Activated CD8-positive, alpha-beta memory T cell treated with anti-CD3 and anti-CD28 coated beads for 1 hour (primary cell): ENCODE measurements at places on chromosomes 7 and 10.

DNA sequence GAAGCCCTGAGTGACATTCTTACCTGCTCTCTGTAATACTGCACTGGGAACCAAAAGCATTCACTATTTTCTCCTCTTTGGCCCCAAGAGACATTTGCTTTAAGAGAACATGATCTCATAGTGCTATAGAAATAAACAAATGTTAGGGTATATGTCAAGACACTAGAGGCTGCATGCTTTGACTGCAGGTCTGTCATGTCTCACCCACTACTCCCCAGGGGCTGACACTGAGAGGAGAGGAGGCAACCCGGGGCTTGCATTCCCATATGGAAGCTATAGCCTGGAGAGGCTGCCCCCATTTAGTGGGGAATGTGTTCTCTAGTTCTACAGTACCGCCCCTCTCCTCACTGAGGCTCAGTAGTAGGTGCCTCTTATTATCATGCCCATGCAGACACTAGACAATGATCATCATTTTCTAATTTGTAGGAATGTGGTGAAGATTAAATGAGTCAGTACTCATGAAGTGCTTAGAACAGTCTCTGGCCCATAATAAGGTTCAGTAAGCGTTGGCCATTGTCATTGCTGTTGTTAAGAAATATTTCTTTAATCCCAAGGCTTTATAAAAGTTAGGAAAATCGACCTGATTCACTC, 4.9 kb upstream of the SLF2 start:
- no peak for DNase-seq

DNA sequence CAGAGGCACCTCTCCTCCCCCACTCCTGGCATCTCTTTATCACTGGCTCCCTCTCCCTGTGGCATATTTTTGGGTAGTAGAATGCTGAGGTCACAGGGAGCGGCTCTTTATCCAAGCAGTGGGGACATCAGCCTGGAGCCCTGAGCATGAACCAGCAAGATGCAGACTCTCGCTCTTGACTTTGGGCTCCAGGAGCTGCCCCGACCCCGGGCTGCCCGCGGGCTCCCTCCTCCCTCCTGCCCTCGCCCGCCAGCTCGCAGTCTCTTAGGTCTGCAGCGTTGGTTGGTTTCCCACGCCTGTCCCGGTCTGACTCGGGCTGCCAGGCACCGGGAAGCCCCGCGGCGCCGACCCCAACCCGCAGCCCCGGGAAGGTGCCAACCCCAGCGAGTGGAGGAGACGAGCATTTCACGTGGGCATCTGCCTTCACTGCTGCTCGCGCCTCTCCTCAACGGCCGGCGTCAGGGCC, 1.3 kb downstream of the INSYN2A start:
- DNase-seq, result no peak

- DNase-seq, result no peak
Observed at GRCh38 chr10:132681858-132682755, 103.8 kb downstream of the NKX6-2 start.

DNA sequence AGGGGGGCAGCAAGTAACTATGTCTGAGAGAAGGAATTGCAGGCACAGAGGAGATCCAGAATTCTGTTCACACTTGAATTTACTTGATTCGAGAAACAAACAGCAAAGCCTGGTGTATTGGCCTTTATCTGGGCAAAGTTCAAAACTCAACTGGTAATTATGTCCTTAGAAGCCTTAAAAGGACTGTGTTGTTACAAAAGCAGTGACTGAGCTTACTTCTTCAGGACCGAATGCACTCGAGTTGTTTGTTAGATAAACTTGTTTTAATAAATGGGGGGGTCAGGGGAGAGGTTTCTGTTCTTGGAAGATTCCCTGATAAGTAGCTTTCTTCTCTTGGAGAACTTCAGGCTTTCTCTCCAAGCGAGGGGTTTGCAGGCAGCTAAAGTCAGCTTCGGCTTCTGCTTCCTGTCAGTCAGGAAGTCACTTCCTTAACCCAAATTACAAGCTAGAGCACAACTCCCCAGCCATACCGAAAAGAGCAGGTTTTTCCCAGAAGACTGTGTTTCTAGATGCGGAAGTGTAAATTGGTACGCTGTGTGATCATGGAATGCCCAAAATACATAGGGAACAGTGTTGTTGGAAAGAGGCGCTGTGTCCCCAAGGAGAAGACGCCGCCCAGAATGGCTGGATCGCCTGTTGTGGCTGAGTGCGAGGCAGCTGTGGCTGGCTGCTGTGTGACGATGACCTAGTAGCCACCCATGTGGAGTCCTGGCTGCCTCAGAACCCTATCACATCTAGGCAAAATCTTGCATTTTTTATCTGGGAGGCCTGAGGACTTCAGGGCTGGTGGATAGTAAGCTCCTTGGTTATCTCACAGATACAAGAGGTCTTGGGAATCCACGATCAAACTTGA, 110.4 kb downstream of the TCF7L2 start:
- no peak for DNase-seq

DNA sequence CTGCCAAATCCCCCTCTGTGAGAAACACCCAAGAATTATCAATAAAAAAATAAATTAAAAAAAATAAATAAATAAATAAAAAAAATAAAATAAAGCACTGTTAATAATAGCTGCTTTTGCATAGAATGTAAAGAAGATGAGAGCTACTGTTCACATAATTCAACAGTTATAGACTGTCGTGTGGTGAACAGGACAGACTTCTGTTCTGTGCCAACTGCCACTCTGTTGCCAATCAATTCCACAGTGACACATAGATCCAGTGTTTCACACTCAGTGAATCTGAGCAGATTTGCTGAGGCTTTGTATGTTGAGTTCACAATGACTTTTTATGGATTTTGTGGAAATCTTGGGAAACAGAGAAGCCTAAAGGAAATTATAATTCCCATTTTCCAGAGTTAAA, 14.9 kb downstream of the ARHGAP19 start:
- no peak for DNase-seq

- no peak for DNase-seq
Observed at GRCh38 chr7:141906285-141906684, 9.9 kb upstream of the OR9A4 start.

GRCh38 chr7:108415821-108416536, 40.3 kb downstream of the NRCAM start:
- no peak for DNase-seq

DNA sequence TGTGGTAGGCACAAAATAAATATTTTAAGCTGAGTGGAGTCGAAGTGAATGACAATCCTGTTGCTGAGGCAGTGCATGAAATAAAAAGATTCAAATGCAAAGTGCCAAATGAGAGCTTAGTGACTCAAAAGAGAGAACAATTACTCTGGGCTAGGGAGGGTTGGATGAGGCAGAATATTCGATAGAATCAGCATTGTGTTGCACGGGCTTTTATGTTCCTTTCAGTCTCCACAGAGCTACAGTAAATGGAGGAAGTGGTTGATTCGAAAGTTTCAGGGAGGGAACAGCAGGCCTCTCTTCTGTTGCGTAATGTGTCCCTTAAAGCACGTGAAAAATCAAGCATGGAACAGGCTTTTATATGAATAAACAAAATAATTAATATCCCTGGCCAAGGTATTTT, 599.3 kb upstream of the CELF2 start:
- no peak for DNase-seq

DNA sequence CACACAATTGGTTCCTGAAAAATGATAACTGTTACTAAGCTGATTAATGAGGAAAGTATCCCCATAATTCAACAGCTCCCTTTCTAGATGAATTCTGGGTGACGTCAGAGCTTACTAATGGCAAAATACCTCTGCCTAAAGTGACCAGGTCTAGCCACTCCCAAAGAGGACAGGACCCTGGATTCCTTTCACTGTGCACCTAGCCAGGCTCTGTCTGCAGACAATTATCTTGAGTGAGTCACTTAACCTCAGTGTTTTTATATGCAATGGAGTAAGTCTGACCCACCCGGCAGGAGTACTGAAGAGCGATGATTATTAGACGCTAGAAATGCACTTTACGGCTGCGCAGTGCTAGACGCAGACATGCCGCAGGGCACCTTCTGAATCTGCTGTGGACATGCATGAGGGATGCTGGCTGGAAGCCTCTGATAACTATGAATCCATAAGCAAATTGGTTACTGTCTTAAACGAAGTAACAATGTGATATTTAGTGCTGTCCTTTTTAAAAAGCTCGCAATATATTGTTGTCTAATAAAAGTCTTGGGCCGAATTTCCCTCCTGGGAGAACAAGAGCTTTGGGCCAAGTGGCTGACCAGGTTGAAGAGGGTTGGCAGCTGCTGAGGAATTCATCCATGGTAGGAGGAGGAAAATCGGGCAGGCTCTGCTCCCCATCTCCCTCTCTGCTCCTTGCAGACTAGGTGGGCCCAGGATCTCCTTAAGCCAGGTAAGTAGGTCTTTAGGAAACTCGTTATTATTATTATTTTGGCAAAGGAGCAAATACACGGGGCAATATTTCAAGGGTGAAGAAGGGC, 4.6 kb upstream of the INPP5A start:
- no peak for DNase-seq

- DNase-seq, result no peak
Observed at GRCh38 chr10:48187126-48187525, 87.4 kb downstream of the FRMPD2 start.

DNA sequence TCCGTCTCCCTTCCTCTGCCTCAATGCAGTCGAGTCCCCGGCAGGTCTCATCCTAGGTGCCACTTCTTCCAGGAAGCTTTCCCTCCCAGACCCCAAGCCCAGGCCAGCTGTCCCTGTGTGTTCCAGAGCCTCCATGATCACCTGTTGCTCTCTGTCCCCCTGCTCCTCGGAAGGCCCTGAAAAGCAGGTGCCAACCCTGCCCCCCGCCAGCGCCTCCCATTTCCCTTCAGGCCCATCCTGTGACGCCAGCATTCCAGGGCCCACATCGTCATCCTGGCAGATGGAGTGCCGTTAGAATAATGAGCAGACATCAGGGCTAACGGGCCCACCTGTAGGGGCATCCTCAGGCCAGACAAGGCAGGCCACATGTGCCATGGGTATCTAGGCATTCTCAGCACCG, 253.0 kb upstream of the PPP2R2D start:
- DNase-seq, result no peak

GRCh38 chr7:135405969-135406368, 103.9 kb downstream of the CNOT4 start:
- no peak for DNase-seq

GRCh38 chr10:113168584-113168983, 218.5 kb downstream of the TCF7L2 start:
- DNase-seq, result no peak

DNA sequence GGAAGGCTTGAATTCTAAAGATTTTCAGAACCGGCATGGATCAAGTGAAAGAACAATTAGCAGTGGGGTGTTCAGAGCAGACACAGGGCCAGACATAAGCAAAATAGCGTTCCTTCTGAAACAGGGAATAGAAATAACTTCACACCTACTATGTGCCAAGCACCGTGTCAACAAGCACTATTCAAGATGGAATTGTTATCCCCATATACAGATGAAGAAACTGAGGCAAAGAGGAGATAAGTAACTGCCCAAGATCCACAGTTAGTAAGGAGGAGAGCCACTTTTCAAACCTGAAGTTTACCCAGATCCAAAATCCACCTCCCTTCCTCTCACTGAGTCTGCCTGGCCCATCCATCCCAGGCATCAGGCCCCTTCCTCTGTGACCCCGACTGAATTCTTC, 73.6 kb upstream of the PIK3CG start:
- no peak for DNase-seq

GRCh38 chr7:116167177-116167576, 43.2 kb upstream of the TES start:
- no peak for DNase-seq

GRCh38 chr7:68482800-68483199, 1115.5 kb upstream of the AUTS2 start:
- DNase-seq, result no peak

- no peak for DNase-seq
Observed at GRCh38 chr7:45564485-45564884, 9.7 kb upstream of the ADCY1 start.

DNA sequence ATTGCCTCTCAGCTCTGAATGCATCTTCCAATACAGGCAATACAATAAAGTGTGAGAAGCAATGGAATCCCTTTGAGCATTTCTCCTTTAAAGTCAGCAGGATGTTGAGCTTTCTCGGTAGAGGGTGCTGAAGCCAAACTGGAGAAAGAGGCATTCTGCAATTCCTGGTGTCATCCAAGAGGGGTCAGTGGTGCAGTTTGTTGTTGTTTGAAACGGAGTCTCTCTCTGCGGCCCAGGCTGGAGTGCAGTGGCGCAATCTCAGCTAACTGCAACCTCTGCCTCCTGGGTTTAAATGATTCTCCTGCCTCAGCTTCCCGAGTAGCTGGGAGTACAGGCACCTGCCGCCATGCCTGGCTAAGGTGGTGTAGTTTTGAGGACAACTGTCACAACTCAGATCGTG, 486.5 kb downstream of the CALN1 start:
- DNase-seq, result no peak
